MM.1S (cell line): ENCODE measurements at places on chromosomes 4 and X.

DNA sequence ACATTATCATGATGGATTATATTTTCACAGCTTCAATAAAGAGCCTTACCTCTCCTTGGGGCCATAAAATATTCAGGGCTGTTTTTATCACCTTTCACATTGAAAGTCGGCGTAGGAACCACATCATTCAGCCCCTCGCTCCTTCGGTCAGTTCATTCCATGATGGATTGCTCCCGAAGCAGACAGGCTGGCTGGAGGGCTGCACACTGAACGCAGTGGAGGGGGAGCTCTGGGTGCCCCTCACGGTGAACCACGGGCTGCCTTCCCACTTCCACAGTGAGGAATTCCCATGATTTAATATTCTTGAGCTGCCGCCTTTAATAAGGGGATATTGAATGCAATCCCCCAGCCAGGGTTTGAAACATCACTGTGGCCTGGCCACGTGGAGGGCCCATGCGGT, 16.0 kb downstream of the PPP2R2C start:
- no peak for DNase-seq

DNA sequence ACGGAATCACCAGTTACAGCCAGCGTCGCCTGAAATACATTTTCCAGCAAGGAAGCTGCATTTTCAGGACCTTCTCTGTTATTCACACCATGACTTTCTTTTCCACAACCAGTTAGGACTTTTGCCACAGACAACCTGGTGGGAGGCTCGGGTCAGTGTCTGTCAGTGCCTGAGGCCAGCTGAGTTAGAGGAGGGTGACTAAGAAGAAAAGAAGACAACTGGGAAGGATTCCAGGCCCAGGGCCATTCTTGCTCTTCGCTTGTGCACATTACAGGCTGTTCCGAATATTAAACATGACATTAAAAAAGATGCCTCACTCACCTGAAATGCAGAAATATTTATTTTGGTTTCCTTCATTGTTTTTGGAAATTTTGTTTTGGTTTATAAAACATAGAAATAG, 21.4 kb upstream of the CENPU start:
- DNase-seq = no peak

DNA sequence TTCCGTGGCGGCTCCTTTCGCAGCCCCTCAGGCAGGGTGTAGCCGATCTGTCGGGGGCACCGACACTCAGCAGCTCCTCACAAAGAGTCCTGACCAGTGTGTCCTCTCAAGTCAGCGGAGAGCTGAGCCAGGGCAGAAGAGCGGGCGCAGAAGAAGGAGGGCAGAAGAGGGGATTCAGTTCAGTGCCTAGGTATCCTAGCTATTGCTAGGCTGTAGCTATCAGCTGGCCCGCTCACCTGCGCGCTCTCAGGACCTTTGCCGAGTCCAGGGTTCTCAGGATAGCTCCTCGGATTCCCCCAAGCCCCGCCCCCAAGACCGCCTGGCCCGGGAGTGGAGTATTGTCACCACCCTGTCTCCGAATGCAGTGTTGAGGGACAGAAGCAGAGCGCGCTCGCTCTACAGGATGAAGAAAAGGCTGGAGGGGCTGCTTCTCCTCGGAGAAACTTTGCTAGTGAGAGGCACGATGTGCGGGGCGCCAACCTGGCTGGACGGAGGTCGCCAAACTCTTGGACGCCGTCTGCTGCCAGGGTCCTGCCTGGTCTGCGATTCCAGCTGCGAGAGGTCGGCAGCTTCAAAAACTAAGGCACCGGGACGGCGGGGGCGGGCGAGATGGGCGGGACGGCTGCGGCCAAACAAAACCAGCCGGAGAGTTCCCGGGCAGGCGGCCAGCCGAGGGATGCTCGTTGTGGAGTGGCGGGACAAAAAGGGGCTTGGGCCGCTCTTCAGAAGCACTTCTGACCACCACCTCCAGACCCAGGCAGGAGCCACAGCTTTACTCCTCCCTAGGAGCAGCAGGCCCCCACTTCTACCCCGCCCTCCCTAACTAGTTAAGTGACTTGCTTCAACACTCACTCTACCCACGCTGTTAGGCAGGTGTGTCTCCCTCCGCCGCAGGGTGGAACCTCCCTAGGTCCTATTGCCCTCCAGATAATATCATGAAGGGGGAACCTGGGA, at the start of gene XKRX:
XKRX (minus strand) TSS at position 258 of the 954 bp plus-strand sequence. CDS start 613 bp downstream, outside the sequence.
- peak; percentile 57 for DNase-seq

- DNase-seq = no peak
Measured at GRCh38 chr4:155929833-155930232, 23.8 kb downstream of the CTSO start.

- no peak for DNase-seq
Measured at GRCh38 chrX:13420545-13421183, 100.8 kb upstream of the ATXN3L start.

DNA sequence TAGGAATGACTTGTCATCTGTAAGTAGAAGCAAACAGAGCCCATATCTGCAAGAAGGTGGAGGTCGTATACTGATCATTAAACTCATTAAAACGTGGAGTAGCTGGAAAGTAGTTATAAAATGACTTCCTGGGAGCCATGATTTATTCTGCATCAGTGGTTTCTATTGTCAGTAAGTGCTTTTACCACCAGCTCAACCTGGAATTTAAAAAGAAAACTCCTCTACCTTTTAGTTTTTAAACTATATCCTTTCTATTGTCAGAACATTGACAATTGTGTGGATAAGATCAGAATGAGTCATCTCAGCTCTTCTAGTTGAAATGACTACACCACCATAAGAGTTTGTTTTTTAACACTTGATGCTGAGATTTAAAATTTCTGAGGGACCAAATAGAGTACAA, 651.2 kb upstream of the GALNT7 start:
- no peak for DNase-seq

DNA sequence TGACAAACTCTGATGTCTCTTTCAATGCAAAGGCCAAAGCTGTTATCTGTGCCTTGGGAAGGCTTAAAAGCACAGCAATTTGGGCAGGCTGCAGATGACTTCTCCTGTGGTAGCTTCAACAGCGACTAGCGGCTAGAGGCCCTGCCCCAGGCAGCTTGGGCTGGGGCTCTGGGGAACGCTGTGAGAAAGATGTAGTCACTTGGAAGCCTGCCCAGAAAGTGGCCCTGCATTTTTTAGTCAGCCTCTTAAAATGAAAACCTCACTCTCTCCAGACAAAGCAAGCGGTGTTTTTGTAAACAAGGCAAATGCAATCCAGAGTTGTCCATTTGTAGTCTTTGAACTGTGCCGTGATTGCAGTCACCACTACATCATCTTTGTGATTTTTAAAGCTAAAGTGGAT, 27.5 kb downstream of the PCYT1B start:
- DNase-seq = no peak

- DNase-seq = peak; percentile 10
Measured at GRCh38 chr4:84498203-84498934, 723 bp downstream of the NKX6-1 start.

- DNase-seq = no peak
Measured at GRCh38 chr4:150789864-150790263, 207.9 kb downstream of the MAB21L2 start.

DNA sequence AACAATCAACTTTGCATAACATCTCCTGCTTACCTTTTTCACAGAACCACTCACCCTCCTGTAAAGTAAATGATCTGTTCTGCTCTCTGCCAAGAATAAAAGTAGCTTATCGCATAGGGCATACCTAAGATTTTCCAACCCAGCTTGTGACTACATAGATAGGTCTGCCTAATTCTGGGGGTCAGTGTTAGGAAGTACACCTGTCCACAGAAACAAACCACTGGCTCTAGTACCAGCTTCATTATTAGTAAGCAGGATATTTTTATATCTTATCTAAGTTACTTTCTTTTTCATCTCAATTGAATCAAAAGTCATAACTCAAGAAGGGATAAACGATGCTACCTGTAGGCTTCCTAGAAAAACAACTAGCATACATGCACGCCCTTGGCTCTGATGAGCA, 23.8 kb downstream of the CXCL1 start:
- no peak for DNase-seq

DNA sequence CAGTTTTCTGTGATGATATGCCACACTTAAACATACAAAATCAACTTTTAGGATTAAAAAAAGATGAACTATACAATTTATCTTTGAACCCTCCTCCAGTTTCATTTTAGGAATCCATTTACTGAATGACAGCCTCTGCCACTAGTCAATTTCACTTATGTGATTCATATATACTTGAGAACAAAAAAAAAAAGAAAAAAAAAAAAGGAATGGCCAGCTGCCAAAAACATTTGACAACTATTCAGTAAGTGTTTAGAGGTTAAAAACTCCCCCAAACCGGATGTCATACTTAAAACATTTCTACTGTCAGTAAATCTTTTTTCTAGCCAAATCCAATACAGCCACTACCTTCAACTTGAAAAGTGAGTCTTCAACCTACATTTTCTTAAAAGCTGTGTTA, 266.7 kb upstream of the MAGEB2 start:
- no peak for DNase-seq

DNA sequence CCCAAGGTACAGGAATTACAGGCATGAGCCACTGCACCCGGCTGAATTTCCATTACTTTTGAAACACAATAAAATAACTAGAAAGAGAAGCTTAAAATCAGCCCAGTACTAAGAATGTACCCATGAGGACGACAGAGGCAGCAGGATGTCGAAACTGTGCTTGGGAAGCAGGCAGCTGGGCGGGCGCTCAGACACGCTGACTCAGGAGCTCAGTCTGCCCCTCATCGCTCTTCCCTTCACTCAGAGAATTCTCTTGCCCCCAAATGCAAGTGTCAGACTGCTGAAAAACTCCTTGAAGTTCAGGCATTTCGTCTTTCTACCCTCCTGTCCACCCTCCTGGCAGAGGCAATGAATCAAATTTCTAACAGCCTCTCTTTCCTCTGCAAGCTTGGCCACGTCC, 41.0 kb upstream of the CDKN2AIP start:
- DNase-seq = no peak

- no peak for DNase-seq
Measured at GRCh38 chr4:69104719-69105275, 8.5 kb downstream of the UGT2B7 start.

- DNase-seq = no peak
Measured at GRCh38 chrX:48835524-48836329, at the start of gene PCSK1N. Gene PCSK1N, minus strand, starts transcription at chrX:48835610. Its CDS starts 78 bp downstream, at chrX:48835532.

DNA sequence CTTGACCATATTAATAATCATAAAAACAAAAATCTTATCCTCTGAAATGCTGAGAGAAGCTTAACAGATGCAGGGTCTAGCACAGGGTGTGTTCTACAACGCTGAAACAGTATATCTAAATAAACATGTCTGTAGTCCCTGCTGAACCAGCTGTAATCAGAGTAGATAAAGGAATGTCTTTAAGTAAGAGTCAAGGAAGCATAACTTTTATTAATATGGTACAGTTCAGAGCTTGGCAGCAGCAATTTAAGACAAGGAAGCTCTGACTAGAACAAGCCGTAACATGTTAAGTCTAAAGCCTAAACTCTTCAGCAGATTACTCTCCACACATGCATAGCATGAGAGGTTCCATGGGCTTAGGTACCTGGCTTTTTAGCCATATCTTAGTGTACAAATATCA, 36.1 kb downstream of the NFKB1 start:
- DNase-seq = no peak

GRCh38 chr4:153790962-153791551, 2.2 kb upstream of the SFRP2 start:
- no peak for DNase-seq

GRCh38 chr4:25551605-25552004, 104.0 kb upstream of the SLC34A2 start:
- no peak for DNase-seq

GRCh38 chr4:20180509-20180908, 71.2 kb upstream of the SLIT2 start:
- DNase-seq = no peak
